ENCODE measurements at places on chromosomes 3 and 15.

GRCh38 chr3:61181874-61182273, 69.4 kb downstream of the FHIT start:
- peak; percentile 51 for DNase-seq

DNA sequence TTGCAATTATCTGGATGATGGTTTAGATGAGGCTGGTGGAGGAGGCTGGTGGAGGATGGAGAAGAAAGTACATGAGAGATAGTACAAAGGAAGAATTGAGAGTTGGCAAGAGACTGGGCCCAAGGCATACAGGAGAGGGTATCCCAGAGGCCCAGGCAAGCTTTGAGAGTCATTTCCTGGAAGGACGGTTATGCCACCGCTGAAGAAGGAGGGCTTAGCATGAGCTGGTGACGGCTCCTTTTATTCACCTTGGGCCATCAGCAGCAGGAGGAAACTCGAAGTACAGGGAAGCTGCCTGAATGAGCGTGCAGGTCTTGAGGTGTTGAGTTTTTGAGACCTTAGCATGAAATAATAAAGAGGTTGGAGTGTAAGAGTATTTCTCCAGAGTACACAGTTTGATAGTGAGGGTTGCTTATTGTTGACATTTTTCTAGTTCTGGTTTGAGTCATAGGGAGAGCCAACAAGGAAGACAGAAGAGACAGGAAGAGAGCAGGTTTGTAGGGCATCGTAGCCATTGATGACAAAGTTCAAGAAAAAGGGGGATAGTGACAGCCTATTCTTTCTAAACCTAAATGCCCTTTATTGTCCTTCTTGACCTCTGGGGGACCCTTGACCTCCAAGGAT, 13.8 kb downstream of the THSD4 start:
- no peak for DNase-seq

DNA sequence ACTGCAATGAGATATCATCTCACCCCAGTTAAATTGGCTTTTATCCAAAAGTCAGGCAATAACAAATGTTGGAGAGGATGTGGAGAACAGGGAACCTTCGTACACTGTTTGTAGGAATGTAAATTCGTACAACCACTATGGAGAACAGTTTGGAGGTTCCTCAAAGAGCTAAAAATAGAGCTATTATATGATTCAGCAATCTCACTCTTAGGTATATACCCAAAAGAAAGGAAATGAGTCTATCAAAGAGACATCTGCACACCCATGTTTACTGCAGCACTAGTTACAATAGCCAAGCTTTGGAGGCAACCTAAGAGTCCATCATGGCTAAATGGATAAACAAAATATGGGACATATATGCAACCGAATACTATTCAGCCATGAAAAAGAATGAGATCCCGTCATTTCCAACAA, 68.0 kb upstream of the HES1 start:
- DNase-seq, result no peak

DNA sequence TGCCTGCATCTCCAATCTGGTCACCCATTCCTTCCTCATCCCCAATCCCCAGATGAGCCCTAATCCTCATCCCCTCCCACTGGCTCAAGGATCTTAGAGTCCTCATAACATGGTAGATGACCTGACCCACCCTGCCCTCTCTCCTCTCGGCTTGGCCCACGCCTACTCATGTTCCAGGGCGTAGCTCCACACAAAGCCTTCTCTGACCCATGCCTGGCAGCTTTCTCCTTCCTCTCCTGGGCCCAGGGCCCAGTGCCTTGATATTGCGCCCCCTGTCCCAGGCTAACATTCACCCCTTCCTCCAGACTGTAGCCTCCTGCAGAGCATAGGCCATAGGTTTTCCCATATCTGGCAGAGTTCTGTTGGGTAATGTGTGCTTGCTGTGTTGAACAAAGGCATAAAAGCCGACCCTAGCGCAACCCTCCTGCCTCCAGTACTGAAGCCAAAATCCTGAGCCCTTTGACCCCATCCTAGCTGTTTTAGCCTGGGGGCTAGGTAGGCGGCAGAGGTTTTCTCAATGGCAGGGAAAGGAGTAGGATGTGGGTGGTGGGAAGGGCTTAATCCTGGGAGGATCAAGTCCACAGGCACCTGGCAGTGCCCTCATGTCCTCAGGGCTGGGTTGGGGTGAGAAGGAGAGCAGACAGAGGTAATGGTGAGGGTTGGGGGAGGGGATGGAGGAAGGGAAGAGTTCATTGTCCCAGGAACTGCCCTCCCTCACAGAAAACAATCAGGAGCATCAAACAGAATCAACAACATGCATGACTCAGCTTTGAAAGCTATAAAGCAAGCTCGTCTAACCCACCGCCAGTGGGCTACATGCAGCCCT, 35.5 kb downstream of the MESD start:
- no peak for DNase-seq

GRCh38 chr3:117853923-117854668, 1144.5 kb downstream of the TUSC7 start:
- DNase-seq, result no peak

GRCh38 chr3:124814620-124815421, 72.3 kb downstream of the ITGB5 start:
- no peak for DNase-seq

DNA sequence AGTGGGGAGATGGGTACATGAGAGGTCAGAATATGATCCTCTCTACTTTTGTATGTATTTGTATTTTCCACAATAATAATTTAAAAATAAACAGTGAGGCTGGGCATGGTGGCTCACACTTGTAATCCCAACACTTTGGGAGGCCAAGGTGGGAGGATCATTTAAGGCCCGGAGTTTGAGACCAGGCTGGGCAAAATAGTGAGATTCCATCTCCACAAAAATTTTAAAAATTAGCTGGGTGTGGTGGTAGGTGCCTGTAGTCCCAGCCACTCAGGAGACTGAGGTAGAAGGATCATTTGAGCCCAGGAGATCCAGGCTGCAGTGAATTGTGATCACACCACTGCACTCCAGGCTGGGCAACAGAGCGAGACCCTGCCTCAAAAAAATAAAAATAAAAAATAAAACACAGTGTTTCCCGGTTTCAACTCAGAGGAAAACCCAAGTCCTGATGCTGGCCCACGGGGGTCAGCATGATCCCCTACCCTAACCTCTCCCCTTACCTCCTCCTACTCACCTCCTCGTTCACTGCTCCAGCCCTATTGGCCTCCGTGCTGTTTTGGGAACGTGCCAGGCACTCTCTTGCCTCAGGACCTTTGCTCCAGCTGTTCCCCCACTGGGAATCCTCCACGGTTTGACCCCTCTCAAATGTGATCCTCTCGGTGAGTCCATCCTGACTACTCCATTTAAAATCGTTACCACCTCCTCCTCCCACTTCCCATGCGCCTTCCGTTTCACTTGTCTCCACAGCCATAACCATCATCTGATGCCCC, 2.9 kb upstream of the KLHL40 start:
- no peak for DNase-seq

- DNase-seq, result no peak
Observed at GRCh38 chr3:23263796-23264195, 60.7 kb downstream of the UBE2E2 start.

DNA sequence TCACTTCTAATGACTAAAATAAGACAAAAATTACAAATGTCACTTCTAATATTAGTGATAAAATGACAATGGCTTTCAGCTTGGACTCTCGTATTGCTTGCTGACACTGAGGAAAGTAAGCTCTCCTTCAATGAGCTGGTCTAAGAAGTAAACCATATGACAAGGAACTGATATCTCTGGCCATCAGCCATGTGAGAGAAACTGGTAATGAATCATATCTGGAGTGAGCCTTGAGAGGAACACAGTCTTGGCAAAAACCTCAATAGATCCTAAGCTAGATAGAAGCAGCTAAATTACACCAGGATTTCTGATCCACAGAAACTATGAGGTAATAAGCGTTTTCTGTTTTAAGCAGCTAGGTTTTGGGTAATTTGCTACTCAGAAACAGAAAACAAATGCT, 1575.1 kb downstream of the OTOL1 start:
- no peak for DNase-seq

GRCh38 chr15:74179101-74179841, 5.8 kb downstream of the ISLR start:
- DNase-seq, result no peak

DNA sequence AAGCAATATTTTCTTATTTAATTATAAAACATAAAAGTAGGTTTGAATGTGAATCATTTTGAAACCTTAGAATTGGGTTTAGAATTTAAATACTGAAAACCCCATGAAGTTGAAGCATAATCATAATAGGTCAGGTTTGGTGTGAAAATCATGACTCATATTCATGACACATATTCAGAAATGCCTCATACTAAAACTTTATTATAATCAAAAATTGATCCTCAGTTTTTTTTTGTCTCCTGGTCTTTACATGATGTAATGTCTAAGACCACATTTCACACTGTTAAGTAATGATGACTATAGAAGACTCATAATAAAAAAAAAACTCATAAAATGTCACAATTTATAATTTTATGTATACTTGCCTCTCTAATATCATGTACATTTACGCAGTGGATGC, 190.4 kb downstream of the FOXP1 start:
- no peak for DNase-seq

- no peak for DNase-seq
Observed at GRCh38 chr15:33119865-33120264, 74.6 kb downstream of the FMN1 start.

DNA sequence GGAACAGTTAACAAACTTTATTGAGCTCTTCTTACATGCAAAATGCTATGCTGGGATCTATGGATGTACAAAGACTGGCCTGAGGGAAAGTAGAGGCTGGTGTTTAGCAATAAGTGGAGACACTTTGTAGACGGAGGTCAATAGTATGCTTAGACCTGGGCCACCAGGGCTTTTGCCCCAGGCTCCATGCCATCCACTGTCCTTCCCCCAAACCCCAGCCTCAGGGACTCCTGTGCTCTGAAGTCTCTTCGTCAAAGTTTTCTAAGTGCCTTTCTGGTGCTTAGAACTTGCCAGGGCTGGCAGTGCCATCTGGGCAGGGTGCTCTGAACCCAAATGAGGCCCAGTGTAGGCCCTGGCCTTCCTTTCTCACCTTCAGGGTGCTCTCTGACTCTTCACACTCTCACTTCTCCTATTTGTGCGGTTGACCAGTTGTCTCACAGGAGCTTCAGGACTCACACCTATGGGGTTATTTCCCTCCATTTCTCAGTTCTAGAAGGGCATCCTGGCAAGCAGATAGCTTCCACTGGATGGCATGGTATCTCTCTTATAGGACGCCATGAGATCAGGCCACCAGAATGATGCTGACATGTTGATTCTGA, 21.8 kb upstream of the KCNAB1 start:
- no peak for DNase-seq

DNA sequence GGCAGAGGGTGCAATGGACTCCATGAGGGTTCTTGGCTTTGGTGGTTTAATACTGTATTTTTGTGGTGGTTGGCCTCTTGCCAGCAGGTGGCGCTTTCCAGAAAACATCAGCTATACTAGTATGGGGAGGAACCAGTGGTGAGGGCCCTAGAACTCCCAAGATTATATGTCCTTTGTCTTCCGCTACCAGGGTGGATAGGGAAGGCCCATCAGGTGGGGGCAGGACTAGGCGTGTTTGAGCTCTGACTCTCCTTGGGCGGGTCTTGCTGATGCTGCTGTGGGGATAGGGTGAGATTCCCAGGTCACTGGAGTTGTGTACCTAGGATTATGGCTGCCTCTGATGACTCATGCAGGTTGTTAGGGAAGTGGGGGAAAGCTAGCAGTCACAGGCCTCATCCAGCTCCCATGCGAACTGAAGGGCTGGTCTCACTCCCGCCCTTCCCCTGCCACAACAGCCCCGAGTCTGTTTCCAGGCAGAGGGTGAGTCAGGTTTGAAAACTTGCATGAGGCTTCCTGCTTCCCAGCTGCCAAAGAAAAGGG, 357.7 kb downstream of the OTOL1 start:
- DNase-seq, result peak; percentile 43

DNA sequence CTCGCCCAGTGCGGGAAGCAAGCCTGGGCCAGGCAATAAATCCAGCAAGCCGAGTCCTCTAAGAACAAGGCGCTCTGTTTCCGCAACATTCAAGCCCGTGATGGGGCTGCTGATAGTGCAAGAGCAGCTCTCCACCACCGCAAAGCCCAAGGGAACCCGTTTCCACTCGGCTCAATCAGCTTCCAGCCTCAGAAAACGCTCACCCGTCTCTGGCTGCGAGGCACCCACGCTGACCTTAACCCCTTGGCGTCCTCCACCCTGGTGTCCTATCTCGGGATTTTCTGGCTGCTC, 17.8 kb downstream of the SPATA12 start:
- peak; percentile 46 for DNase-seq

- no peak for DNase-seq
Observed at GRCh38 chr3:153103406-153103945, 58.5 kb upstream of the RAP2B start.

GRCh38 chr15:28959326-28959725, 73.6 kb downstream of the APBA2 start:
- DNase-seq, result no peak

GRCh38 chr3:22846566-22846965, 356.6 kb upstream of the UBE2E2 start:
- DNase-seq, result no peak

DNA sequence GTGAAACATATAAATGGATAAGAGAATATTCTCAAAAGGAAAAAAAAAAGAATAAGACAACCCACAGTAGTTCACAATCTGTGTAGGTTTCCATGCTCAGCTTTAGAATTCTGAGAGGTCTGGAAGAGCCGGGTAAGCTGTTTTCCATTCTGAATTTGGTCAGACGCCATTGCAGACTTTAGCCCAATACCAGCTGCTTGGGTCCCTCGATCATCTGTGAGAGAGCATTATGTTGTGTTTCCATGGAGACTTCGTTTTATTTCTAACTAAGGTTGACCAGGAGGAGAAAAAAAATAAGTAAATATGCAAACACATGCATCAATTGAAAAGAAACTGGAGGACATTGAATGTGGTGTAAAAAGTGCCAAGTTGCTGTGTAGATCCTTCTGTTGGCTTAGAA, 25.5 kb downstream of the KCNAB1 start:
- DNase-seq, result no peak

DNA sequence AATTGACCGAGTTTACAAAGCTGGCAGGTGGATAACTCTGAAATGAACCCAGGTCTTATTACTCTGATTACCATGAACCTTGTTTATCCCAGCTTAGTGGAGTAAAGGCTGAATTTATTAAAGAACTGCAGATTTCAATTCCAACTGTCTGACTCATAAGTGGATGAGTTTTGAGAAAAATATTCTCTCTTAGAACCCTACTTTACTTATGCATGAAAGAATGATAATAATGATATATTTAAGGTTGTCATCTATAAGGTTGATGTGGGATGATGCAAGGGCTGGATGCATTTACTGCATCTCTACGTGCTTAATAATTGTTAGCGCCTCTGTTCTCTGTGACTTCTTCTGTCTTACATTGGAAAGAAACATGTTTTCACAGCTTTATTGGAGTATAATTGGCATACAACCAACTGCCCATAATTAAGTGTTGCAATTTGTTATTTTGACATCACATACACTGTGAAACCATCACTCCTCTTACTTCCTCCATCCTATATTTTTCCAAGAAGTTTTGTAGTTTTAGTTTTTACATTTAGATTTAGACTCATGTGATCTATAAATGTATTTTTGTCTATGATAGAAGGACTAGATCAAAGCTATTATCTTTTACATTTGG, 771.2 kb upstream of the ARRDC4 start:
- DNase-seq, result no peak

DNA sequence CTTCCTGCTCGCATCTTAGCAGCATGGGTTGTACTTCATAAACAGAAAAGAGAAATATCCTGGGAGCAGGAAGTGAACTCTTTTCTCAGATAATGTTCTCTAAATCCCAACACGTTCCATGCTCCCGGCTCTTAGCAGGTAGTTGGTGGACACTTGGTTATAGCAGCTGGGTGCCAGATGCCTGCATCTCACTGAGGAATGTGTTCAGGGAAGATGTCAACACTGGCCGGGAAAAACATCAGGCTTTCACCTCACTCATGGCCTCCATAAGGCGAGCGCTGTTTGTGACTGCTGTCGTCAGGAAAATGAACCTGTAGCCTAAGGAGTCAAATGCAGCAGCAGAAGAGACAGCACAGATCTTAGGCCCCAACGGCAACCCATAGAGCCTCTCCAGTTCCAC, 4.4 kb upstream of the PRC1 start:
- no peak for DNase-seq
